CMK (cell line): ENCODE measurements at places on chromosomes 6 and 20.

GRCh38 chr6:7895125-7895423, 15.5 kb downstream of the TXNDC5 start:
- DNase-seq, result no peak

- DNase-seq, result peak; percentile 8
Measured at GRCh38 chr6:68468244-68468884, 166.7 kb upstream of the ADGRB3 start.

GRCh38 chr20:37922016-37922415, 19.1 kb downstream of the VSTM2L start:
- DNase-seq, result no peak

- no peak for DNase-seq
Measured at GRCh38 chr6:133396984-133397348, 155.8 kb downstream of the EYA4 start.

GRCh38 chr6:166488076-166488685, 98.3 kb downstream of the RAMACL start:
- DNase-seq, result peak; percentile 73

- no peak for DNase-seq
Measured at GRCh38 chr6:138036111-138036510, 71.1 kb downstream of the PERP start.

DNA sequence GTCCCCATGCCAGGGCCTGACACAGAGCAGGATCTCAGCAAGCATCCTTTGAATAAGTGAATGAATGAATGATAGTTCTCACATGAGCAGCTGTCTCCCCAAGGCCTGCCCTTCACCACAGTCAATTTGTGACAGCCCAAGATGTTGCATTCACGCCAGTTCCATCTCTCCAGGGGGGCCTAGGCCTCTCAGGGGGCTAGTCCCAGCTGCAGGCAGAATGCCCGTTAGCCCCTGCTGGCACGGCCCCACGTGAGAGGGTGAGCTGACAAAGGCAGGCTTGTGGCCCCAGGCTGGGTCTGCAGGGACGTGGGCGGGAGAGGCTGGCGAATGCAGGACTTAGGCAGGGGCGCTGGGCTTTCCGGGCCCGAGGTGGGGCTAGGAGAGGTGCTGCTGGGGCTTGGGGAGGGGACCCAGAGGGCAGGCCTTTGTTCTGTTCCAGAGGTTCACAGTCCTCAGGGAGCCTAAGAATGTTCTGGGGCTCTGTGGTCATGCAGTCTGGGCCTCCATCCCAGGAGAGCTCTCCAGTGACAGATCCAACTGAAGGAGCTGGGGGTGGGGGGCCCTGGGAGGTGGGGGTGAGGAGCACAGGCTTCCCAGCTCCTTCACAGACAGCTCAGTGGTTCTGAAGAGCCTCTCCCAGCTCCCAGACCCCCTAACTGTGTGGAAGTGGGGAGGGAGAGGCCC, 30.5 kb upstream of the TLDC2 start:
- DNase-seq, result no peak

DNA sequence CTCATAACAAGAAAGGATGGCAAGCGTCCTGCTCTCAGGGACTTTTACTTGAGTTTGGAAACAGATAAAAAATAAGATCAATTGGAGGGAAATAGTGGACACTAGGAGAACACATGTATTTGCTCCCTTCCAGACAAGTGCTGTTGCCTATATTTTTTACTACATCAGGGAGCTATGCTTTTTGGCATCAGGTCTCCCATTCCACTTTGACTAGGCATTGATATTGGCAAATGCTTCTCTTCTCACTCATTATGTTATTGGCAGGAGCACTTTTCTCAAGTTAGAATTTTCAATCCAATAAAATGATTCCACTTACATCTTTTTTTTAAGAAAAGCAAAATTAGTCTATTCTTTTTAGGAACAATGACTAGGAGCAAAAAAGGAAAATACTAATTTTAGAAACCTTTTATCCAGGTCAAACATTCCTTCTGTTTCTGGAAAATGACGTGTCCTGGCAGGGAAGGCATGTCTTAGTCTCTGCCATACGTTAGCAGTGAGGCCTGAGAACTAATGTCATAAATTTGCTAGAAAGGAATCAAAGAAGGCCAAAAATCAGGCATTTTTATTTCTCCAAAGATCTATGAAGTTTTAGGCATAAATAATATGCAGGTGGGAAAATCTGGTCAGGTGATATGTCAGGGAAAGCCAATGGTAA, 21.4 kb downstream of the BCAS1 start:
- no peak for DNase-seq

GRCh38 chr20:15921930-15922329, 651.3 kb downstream of the KIF16B start:
- DNase-seq, result no peak

- DNase-seq, result no peak
Measured at GRCh38 chr6:146814148-146814750, 215.5 kb downstream of the ADGB start.

GRCh38 chr6:169958510-169958909, 207.1 kb downstream of the ERMARD start:
- DNase-seq, result no peak

DNA sequence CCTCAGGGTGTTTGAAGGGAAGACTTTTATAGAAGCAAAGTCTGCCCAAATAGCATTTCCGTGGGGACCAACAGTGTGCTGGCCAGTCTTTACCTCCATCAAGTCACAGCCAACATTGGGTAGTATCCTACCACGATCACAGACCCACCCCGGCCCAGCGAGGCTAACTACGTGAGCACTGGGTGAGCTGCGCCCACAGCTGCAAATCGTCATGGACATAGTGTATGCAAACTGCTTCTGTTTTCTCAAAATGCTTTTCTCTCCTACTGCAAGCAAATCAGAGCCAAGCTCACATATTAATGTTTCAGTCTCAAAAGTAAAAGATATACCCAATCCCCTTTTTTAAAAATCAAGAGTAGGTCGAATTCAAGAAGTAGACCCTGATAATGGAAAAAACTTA, 592.8 kb upstream of the CDH4 start:
- no peak for DNase-seq

DNA sequence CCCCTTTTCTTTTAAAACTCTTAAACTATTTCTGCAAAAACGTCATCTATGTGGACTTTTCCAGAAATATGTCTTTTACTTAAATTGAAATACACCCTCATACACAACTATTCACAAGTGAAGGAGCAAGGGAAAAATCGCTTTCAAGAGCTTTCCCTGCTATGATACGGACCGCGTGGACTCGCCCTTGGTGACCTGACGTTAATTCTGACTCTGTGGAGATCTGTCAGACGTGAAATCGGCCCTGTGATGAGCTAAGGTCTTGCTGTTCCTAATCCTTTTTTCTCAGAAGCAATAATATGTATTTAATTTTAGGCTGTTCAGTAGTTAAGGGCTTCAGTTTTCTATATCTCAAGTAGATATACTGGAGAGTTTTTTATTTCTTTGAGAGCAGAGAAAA, 113.6 kb downstream of the RPP40 start:
- no peak for DNase-seq

GRCh38 chr20:62426699-62427131, 624 bp downstream of the RBBP8NL start:
- DNase-seq, result no peak

- no peak for DNase-seq
Measured at GRCh38 chr20:38325167-38325566, 21.1 kb upstream of the LBP start.
